ENCODE measurements at places on chromosomes 11 and 22. TPM values are rescaled to one million over a fixed set of nuclear protein-coding genes. Genes with fewer than 3 reads are reported as not detected.

DNA sequence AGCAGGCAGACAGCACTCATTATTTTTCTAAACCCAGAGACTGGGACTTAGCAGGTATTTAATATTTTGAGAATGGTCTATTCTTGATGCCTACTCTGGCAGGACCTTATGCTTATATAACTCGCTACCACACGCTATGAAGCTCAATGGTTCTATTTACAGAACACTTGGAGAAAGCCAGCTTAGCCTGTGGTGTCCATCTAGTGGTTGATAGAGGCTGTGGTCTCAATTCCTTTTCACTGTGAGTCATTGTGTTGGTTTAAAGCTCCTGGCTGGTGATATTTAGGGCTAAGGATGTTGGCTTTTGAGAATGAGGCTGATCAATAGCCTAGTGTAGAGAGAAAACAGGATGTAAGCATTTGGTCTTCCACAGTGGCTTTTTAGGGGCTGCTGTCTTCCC lies 206.4 kb downstream of the DBX1 start:
- no peak for DNase-seq

DNA sequence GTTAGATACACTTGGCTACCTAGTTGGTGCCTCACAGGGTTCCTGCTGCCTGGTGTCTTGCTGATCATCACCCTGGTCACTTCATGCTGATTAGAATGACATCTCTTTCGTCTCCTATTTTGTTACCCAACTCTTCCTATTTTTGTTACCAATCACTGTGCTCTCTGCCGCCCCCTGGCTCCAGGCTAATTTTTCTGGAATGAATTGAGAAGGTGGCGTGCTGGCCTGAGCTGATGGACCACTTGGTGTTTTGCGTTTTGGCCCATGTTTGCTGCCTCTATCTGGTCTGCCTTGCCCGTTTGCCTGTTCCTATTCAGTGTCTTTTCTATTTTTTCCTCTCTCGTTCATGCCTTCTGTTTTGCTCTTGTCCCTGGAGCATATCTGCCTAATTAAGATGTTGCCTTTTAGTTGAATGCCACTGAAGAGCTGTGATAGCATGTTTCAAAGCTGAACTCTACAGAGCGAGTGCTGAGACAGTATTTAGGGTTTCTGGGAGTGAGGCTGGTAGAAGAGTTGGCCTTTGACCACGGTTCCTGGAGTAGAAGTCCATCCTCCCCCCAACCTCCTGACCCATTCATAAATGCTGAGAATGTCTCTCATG lies 5.9 kb upstream of the ATF4 start:
- DNase-seq: no peak

- DNase-seq: no peak
These were observed 64.4 kb downstream of the FAM76B start for GRCh38 chr11:95725196-95725595.

DNA sequence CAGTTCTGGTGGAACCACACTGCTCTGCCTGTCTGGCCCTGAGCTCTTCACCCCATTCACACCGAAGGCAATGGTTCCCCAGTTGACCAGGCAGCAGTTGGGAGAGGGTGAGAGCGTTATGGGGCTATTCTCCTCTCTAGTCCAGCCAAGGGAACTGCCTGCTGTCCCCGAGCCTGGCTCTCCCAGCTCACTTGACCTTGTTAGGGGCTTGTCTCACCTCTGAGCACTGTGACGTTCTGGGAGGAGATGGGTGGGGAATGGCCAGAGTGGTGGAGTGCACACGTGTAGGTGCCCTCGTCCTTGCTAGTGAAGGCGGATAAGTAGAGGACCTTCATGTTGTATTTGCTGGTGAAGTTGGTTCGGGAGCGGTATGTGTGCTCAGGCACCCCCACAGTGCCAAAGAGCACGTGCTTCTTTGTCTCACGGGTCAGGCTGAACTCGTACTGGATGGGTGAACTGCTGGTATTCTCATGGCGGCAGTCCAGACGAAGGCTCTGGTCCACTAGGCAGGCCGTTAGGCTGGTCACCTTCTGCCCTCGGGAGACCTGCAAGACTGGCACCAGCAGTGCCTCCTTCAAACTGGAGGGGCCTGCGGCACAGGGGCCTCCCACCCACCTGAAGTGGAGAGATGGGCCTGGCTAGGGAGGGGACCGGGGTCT lies 3.0 kb downstream of the THY1 start:
- no peak for DNase-seq

The SCGB1D2 gene
- polyA plus RNA-seq: not detected

Measured in sigmoid colon (tissue), 7 donors.